ENCODE measurements at places on chromosomes 11 and 22.

- peak; percentile 42 for DNase-seq
Observed at GRCh38 chr11:47373876-47374719, 4.2 kb downstream of the SPI1 start.

- no peak for DNase-seq
Observed at GRCh38 chr11:37500425-37500824, 902.4 kb upstream of the RAG2 start.

- DNase-seq: no peak
Observed at GRCh38 chr11:1573903-1574237, 1.8 kb upstream of the DUSP8 start.

- DNase-seq: no peak
Observed at GRCh38 chr22:25134028-25134427, 65.6 kb upstream of the CRYBB3 start.

- DNase-seq: no peak
Observed at GRCh38 chr11:7901319-7901854, 29.7 kb downstream of the OR10A6 start.

GRCh38 chr11:43021466-43021865, 290.3 kb upstream of the API5 start:
- DNase-seq: no peak

- peak; percentile 30 for DNase-seq
Observed at GRCh38 chr22:40898850-40899357, 37.0 kb upstream of the DNAJB7 start.

GRCh38 chr22:33192156-33192555, 134.0 kb upstream of the SYN3 start:
- DNase-seq: no peak

All from fibroblast of skin of left quadriceps (primary cell).